SK-MEL-5 (cell line): ENCODE measurements at places on chromosomes 7 and 10. TPM values are rescaled to one million over a fixed set of nuclear protein-coding genes. Genes with fewer than 3 reads are reported as not detected.

The STEAP4 gene
- total RNA-seq, result not detected in 2 replicates

The CHST3 gene
- 3.1 and 3.5 TPM in 2 replicates for total RNA-seq

The GTF2IRD2 gene
- 5.6 and 7.9 TPM in 2 replicates for total RNA-seq

The GPR15LG gene
- total RNA-seq, result not detected in 2 replicates

The HOXA10 gene
- not detected in 2 replicates for total RNA-seq

GRCh38 chr7:128255271-128255670 is 14.2 kb downstream of the LEP start:
- DNase-seq, result no peak

GRCh38 chr7:23970193-23970592 is 260.2 kb downstream of the STK31 start:
- DNase-seq, result no peak

DNA sequence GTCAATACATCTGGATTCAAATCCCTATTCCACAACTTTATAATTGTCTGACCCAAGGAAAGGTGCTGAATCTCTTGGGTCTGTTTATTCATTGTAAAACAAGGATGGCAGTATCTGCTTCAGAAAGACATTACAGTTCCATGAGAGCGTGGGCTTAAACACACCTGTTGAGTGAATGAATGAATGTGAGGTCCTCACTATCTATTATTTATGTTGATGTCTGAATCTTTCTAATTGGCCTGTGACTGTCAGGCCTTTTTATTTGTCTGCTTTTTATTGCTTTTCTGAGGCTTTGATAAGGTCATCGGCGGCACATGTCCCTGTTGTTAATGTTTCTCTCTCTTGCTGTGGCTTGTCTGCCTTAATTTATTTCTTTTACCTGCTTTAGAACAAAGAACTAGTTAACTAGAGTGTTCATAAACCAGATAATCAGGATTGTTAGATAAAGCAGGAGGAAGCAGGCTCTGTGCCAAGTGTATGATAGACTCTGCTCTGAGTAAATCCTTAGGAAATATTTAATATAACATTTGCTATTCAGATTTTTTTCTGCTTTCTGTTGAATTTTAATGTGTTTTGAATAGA is 42.3 kb upstream of the CYCS start:
- DNase-seq, result no peak

DNA sequence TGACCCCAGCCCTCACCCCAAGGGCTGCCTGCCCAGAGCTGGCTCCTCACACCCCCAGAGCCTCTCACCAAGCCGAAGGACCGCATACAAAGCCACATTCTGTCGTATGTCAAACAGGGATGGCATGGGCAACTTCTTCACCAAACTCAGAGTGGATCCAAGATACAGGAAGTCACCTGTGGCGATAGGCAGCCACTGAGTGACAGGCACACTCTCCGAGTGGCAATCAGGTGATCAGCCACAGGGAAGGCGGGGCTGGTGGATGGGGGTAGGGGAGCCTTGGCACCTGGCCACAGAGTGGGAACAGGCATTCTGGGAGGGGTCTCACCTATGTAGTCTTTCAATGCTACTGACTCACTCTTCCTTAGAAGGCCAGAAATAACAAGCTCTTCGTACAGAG is 7.1 kb upstream of the ASB10 start:
- no peak for DNase-seq

GRCh38 chr7:66958538-66959350 is 36.6 kb downstream of the SBDS start:
- DNase-seq, result no peak

- peak; percentile 72 for DNase-seq
Measured at GRCh38 chr10:59025981-59026765, 150.3 kb upstream of the PHYHIPL start.

- DNase-seq, result no peak
Measured at GRCh38 chr10:110058212-110058611, 50.4 kb downstream of the ADD3 start.

DNA sequence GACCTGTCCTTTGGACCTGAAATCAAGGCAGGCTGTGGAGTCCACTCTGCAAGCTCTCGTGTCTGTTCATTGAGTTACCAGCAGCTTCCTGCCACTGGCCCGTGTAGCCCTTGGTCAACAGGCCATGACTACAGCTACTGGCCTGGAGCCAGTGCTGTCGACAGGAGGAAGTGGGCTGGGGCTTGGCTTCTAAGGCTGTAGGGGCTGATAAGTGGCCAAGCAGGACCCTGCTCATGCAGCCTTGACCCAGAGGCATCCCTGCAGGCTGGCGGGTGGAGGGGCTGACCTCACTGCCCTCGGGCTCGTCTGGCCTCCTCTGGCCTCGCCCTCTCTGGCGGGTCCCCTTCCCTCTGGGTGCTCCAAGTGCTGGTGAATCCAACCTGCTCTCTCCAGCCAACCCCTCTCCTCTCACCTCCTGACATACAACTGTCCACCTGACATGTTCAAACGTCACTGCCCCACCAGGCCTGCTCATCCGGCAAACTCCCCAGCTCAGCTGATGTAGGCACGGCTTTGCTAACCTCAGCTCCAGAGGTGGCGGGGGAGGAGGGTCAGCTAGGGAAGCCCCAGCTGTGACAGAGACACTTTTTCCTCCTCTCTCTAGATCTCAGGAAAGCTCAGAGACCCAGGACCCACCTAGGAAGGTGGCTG is 188.6 kb upstream of the LYZL2 start:
- DNase-seq, result no peak

DNA sequence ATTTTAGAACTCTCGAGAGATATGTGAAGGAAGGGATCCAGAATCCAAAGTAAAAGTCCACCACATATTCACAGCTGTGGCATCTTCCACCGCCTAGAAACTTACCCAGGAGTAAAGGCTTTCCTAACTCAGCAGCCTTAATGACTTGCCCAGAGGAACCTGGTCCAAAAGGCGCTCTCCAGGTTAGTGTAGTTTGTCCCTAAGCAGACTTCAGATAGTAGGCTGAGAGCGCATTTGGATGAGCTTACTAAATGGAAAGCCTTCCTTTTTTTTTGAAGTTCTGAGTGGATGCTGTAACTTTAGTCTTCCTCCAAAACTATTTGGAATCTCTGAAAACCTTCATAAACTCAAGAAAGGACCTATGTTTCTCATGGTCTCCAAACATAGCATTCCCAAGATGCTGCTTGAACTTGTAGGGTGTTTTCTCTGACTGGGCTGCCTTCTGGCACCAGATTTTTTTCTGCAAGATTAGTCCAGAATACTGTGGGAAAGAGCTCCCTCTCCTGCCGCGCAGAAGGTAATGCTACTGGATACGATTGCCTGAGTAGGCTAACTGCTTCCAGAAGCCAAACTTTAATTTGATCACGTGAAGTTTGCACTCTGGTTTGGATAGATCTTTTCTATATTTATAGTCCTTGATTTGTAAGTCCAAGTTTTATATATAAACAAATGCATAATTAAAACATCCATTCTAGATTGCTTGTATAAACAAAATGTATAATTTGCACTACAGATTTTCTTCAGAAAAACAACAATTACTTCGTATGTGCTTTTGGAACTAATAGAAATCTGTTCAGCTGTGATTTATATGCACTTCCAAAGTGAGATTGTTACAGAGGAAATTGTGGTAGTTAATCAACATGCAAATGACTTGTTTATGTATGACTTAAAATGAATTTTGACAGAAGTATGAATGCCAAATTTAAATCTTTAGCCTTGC is 19.6 kb upstream of the GPR37 start:
- DNase-seq, result peak; percentile 89

GRCh38 chr7:41869997-41870396 is 167.1 kb upstream of the INHBA start:
- DNase-seq, result no peak

DNA sequence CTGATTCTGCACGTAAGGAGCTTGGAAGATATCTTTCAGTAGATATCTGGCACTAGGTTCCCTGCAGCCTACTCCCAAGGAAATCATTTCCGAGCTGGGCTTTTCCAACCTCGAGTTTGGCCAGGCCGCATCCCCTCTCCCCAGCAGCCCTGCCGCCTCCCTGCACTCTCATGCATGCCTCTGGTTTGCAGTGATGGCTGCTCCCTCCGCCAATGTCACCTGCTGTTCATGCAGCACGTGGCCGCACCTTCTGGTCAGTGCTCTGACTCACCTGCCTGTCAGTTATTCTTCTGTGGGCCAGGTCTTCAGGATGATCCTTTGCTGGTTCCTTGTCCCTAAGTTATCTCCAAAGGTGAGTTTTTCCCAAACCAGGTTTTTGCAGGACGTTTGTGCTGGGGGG is 50.6 kb upstream of the RASGEF1A start:
- DNase-seq, result no peak

GRCh38 chr7:137695942-137696341 is 150.8 kb downstream of the DGKI start:
- DNase-seq, result peak; percentile 65

DNA sequence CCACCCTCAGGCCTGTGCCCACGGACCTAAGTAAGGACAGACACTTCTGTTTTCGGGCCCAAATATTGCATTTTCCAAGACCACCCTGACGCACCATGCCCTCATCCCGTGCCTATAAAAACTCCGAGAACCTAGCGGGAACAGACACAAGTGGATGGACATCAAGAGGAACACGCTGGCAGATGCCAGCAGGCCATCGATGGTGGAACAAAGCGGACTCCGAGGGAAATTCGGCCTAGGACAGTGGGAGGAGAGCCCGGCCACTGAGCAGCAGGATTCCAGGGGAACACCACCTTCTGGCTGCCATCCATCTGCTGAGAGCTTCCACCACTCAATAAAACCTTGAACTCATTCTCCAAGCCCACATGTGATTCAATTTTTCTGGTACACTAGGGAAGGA is 243.6 kb upstream of the ZWINT start:
- no peak for DNase-seq

DNA sequence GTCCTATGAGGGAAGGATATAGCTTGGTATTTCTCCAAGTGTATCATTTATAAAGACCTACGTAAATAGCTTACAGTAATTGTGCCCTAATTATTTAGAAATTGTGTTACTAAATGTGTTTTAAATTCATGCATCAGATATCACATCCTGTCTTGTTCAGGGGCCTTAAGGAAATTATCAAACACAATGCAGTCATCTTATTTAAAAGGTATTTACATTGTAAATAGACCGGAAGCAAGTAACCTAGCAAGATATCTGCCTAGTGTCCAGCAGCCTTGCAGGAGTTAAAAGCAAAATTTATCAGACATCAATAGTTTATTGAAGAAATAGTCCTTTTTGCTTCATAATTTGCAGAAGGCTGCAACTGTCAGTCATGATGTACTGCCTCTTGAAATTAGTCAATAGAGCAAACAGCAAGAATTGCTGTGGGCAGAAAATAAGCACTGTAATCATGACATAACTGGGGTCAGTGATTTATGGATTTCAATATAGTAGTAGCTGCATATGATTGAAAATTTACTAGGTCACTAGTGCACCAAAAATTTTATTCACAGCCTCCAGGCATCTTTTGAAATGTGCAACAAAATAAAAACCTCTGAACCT is 23.1 kb downstream of the GLRX3 start:
- no peak for DNase-seq

DNA sequence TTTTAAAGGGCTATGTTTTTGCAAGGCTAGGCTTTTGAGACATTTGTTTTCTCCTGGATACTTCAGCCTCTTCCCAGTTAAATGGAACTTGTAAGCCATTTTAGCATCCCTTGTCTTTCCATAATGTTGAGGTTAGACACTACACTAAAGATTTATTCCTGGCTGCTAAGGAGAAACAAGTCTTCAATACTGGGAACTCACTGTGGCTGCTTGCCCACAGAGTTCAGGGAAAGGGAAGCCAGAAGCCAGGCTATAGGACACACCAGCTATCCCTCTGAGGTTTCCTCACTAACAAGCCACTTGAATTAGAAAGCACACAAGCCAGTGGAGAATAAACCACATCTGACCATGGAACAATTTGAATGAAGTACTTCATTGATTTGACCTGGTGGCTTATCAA is 421.7 kb upstream of the CHRM2 start:
- no peak for DNase-seq

- DNase-seq, result no peak
Measured at GRCh38 chr7:44218418-44219201, 17.8 kb downstream of the YKT6 start.

- no peak for DNase-seq
Measured at GRCh38 chr10:28938745-28939144, 261.4 kb downstream of the BAMBI start.

DNA sequence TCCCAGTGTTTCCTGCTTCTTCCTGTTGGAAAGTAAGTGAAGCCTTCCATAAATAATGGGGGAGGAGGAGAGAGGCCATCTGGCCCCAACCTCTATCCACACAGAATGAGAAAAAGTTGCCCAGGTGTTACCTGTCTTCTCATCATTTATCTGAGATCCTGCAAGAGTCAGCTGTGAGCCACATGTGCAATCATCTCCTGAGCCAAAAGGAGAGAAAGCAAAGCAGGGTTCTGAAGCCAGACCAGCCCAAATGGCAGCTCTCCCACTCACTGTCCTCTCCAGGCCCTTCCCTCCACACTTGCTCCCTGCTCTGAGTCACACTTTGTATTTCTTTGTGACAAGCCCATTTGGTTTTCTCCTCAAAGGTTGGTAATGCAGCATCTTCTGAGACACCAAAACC is 65.9 kb downstream of the FAM204A start:
- DNase-seq, result no peak

- DNase-seq, result no peak
Measured at GRCh38 chr7:47332213-47332612, 249.7 kb downstream of the TNS3 start.

GRCh38 chr10:79221110-79222051 is 125.9 kb upstream of the PPIF start:
- no peak for DNase-seq

DNA sequence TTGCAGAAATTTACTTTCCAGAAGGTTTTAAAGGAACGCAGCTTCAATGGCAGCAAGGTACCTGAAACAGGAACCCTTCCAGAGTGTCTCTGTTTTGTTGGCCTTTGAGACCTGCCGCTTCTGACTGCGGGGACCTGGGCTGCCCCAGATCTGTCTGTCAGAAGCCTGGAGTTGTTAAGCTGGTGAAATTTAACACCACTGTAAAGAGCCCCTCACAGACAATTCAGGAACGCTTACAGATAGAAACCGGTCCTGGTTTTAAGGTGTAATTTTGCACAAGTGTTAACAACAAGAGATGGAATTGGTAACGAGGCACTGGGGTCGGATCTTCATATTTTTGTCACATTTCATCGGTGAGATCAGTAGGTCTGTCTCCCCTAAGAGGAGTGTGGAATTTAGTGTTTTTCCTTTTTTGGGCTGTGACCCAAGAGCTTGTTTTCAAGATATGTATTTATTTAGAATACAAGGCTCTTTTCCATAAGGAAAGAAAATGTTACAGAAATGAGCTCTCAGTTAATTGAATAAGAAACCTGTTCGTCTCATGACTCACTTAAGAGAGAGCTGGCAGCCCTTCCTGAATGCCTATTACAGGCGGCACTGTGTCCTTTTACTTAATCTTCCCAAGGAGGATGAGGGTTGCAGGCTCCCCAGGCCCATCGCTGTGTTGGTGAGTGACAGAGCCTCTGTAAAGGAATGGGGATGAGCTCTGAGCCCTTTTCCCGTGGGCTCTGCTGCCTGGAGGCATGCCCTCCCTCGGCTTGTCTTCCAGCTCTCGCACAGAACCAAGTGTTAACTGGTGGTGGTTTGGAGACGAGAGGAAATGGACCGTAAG is 168.7 kb downstream of the CUX1 start:
- no peak for DNase-seq

DNA sequence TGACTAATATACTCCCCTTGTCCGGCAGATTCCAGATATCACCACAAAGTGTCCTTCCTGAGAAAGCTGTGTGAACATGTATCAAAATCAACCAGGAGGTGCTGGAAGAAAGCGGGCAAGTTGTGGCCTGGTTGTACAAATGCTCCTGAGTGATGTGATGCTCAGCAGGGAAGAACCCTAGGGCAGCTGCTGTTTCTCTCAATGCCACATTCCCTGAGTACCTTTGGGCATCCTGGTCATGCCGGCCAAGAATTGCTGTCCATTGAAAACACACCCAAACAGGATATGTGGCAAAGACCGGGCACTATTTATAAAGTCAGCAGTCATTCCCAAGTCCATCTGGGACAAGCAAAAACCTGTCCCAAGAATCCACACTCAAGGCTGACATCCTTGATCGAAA is 7.8 kb upstream of the ADCY1 start:
- DNase-seq, result no peak
